ENCODE measurements at places on chromosomes 1 and 21.

DNA sequence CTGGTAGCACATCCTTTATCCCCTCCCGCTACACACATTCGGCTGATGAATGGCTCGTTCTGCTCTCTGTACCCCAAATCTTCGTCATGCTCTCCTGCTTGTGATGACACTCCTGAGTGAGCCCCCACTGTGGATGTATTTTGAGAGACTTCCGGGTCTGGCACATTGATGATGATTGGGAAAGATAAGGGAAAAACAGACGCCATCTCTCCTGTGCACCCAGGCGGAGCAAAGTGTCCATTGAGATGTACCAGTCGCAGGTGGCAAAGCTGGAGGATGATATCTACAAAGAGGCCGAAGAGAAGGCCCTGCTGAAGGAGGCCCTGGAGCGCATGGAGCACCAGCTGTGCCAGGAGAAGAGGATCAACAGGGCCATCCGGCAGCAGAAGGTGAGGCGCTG, 27.9 kb upstream of the EFHD2 start:
- DNase-seq: no peak

DNA sequence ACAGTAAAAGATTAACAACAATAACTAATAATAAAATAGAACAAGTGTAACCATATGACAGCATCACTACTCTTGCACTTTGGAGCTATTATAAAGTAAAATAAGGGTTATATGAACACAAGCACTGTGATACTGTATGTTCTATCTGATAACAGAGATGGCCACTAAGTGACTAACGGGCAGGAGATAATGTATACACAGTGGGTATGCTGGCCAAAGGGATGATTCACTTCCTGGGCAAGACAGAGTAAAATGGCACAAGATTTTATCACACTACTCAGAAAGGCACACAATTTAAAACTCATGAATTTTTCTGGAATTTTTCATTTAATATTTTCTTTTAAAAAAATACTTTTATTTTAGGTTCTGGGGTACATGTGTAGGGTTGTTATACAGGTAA, 12.3 kb downstream of the SLC9C2 start:
- DNase-seq: no peak

DNA sequence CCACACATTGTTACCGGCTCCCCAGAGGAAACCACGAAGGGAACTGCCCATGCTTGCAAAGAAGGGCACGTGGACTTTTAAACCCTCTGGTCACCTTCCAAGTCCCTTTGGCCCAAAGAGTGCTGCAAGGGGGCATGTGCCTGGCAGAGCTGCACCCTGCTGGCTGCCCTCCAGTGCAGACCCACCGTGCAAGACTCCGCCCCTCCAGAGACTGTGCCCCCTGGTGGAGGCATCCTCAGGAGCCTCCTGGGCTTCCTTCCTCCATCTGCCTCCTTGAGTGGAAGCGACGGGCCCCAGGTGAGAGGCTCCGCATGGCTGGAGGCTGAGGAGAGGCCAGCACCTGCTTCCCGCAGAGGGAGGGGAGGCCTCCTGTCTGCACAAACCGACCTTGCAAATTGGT, 100.6 kb downstream of the CRYAA start:
- DNase-seq: no peak

DNA sequence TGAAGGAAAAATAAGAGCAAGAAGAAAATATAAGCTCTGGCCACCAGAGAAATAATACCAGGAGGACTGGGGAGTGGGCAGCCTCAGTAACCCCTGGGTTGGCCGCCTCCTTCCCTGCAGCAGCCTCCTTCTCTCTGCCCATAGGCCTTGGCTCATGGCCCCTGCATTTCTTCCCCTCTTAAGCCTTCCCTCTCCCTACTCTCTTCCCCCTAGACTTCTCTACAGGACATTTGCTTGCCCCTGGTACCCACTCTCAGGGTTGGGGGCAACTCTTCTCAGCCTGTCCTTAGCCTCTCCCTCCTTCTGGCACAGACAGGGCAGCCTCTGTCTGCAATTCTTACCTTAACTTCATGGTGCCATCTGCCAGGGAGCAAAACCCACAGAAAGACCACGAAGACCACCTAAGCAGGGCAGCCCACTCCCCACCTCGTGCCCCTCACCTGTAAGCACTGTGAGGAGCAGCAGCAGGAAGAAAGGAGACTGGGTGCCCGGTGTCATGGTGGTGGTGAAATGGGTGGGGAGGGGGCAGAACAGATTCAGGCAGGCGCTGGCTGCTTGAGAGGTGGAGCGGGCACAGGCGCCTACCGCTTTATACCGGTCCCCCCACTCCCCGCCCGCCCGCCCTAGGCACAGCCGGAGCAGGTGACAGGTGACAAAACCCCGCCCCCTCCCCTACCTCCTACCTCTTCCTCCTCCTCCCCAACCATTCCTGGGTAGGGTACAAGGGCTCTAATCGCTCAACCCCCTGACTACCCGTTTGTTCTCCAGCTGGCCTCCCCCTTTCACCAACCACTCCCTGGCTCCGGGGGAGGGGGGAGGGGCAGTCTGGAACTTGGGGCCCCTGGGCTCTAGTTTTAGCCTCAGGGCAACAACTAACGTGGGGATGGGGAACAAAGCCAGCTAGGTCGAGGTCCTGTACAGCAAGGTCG, 15.1 kb downstream of the THBS3 start:
- DNase-seq: no peak

- DNase-seq: no peak
Observed at GRCh38 chr1:98126740-98127139, 205.9 kb upstream of the DPYD start.

GRCh38 chr1:55700359-55701130, 485.4 kb upstream of the USP24 start:
- DNase-seq: no peak

Measured in omental fat pad (tissue), 4 donors.